ENCODE measurements at places on chromosomes 11 and 22.
A peak's percentile ranks its signal among the peaks of the same experiment; 100 is the strongest.

DNA sequence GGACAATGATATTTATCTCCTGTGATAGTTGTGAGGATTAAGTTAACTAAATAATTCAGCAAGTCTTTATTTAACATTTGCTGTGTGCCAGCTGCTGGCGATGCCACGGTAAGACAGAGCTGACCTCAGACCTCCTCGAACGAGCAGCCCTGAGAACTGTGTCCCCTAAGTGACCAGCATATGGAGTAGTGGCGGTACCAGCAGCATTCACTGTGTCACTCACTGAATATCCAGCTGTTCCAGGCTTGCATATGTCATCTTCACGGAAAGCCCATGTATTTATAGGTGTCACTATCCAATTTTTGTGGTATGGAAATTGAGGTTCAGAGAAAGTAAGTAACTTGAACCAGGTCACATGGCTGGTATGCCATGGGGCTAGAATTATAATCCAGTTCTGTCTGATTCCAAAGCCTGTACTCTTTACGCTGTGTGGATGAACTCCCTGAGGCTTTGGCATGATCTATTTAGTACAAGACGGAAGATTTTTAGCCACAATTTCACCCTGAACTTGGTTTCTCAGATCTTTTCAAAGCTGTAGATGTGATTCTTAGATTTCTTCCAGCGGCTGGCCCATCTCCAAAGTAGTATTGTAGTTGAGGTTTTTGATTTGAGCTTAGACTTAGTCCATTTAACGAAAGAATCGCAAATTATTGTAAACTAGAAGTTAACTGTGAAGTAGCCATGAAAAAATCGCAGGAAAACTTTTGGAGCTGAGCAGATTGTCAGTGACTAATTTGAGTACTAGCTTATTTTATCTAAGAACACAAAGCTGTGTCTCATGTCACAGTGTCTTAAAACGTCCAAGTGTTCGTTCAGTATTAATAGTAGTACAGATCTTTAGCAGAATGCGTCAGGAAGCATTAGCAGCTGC, 49.4 kb upstream of the MYO18B start:
- DNase-seq: no peak

- DNase-seq: no peak
Measured at GRCh38 chr22:40383905-40384304, 13.5 kb downstream of the SGSM3 start.

DNA sequence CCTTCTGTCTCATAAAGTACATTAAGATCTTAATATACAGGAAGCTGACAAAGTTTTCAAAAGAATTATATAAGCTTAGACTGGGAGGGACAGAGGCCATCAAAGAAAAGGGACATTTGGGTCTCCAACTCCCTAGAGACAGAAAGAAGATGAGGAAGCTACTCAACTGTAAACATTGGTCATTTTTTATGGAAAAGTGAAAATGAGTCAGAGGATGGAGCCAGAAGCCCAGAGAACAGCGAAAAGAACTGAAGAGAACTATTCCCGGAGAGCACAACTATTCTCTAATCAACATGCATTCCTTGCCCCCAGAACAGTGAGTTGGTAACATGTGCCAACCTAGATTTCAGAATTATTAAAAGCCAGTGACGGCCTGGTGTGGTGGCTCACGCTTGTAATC, 779.3 kb downstream of the DLG2 start:
- DNase-seq: no peak

GRCh38 chr22:22692707-22693530, 48.5 kb downstream of the GGTLC2 start:
- DNase-seq: peak; percentile 56

- no peak for DNase-seq
Measured at GRCh38 chr11:120191058-120191457, 19.8 kb upstream of the OAF start.

DNA sequence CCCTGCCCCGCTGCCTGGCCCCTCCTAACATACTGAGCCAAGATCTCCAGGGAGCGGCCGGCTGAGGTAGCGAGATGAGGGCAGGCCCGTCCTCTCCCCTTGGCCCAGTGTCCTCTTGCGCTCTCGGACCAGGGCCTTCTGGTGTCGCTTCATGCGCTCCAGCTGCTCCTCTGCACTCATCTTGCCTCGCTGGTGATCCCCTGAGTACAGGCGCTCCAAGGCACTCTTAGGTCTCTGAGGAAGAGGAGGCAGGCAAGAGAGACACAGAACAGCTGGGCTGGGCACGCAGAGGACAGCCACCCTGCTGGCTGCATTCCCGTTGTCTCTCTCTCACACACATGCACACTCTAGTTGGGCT, 50.6 kb downstream of the C11orf58 start:
- DNase-seq: no peak

- DNase-seq: no peak
Measured at GRCh38 chr11:82546661-82547557, 186.8 kb downstream of the FAM181B start.

DNA sequence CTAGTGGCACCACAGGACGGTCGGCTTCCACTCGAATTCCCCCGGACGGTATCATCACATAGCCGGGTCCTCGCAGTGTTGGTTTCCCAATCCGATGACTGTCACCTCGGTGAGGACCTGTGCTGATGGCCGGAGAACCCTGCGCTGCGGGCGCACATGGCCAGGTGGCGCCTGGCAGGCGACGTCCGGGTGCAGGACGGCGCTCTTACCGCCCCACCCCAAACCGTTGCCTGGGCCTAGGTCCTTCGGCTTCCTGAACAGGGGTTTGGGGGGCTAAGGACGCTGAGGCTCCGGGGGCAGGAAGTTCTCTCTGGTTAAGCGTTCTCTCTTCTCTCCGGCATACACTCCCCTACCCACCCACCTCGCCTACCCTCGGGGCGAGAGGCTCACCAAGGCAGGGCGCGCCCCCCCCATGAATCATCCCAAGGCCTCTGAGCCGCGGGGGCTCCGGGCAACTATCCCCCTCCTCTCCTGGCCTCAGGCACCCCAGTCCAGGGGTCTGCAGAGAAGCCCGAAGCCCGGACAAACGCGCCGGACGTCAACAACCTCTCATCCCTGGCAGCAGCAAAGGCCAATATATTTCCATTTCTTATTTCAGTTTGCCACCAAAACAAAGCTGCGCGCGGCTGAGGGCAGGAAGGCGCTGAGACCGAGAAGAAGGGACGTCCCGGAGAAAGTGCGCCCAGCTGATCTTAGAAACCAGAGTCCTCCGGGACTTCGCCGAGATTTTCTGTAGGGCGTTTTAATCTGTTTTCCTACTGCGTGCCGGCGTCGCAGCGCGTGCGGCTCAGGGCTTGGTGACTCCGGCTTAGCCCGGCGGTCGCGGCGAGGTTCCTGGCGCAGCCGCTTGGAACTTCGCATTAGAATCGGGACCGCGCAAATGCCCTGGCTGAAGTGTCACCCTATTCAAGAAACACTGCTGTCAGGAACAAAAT, 5.6 kb downstream of the ALX4 start:
- no peak for DNase-seq

GRCh38 chr11:13289081-13289480, 11.5 kb downstream of the BMAL1 start:
- DNase-seq: no peak

DNA sequence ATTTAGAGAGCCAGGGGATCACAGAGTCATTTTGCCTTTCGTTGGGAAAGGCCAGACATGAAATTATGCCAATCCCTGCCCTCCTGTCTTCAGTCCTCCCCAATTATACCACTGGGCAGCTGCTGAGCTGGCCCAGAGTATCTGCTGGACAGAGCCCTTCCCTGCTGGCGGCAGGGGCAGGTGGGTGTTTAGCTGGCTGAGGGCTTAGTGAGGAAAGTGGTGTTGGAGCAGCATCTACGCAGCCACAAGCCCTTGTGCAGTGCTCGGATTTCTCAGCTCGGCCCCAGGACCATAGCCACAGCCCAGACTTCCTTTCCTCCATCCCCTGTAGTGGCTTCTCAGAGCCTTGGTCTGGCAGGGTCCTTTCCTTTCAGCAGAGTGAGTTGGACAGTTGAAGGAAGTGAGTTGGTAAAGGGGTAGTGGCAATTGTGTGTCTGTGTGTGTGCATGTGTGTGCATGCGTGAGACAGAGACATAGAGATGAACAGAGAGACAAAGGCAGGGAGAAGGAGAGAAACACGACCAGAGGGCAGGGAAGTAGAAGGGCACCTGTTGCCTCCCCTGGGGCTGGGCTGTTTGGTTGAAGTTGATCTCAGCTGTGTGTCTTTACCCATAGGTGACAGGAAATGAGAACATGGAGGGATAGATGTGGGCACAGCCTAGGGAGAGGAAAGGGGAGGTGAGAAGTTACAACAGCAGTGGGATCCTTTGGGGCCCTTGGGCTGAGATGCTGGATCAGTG, 66.2 kb downstream of the GRIK4 start:
- DNase-seq: no peak

DNA sequence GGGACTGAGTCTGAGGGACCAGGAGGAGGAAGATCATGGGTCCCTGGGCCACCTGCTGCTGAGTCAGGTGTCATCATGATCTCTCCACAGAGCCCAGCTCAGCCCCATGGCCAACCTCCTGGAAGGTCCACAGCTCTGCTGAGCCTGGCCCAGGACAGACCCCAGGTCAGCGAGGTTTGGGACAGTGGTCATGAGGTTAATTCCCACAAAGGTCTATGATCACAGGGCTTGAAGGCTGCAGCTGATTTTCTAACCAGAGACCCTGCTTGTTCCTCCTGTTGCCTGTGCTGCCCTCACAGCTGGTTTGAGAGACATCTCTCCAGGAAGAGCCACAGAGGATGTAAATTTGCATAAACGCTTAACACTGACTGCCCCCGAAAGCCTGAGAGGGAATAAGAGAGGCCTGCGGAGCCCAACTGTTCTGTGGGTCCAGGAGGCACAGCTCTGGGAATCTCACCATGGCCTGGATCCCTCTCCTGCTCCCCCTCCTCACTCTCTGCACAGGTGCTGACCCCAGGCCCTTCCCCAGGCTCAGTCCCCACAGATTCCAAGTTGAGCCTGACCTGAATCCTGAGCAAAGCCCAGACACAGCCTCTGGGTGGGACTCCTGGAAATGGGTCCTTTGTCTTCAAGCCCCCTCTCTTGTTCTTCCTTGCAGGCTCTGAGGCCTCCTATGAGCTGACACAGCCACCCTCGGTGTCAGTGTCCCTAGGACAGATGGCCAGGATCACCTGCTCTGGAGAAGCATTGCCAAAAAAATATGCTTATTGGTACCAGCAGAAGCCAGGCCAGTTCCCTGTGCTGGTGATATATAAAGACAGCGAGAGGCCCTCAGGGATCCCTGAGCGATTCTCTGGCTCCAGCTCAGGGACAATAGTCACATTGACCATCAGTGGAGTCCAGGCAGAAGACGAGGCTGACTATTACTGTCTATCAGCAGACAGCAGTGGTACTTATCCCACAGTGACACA, 102.8 kb downstream of the GGTLC2 start:
- DNase-seq: peak; percentile 36

GRCh38 chr11:119436711-119437110, 13.7 kb upstream of the THY1 start:
- no peak for DNase-seq

DNA sequence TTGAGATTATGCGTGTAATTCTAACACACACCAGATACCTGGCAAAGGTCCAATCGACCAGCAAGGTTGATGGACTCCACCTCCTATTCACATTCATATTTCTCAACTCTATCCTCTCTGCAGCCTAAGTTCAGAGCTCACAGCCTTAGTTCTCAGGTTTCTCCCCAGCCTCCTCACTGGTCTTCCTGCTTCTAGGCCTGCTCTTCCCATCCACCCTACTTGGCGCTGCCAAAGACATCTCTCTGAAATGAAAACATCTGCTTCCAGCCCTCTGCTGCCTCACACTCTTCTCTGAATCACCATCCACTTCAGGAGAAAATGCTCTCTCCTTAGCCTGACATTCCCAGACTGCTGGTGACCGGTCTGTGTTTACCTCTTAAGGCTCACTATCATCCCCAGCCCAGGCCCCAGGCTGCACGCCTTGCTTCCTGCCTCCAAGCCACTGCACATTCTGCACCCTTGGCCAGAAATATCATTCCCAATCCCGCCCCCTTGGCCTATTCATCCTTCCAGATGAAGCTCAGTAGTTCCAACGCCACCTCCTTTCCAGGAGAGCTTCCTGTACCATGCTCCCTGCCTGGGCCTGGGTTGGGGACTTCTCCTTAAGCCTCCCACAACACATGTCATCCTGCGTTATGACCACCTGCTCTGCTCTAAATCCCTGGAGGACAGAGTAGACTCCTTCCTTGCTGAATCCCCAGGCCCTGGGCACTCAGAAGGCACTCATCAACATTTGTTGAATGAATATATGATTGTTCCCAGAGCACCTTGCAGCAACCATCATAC, 3.5 kb downstream of the ARRB1 start:
- DNase-seq: no peak

GRCh38 chr11:9821008-9821752, 157.3 kb downstream of the SWAP70 start:
- DNase-seq: no peak

DNA sequence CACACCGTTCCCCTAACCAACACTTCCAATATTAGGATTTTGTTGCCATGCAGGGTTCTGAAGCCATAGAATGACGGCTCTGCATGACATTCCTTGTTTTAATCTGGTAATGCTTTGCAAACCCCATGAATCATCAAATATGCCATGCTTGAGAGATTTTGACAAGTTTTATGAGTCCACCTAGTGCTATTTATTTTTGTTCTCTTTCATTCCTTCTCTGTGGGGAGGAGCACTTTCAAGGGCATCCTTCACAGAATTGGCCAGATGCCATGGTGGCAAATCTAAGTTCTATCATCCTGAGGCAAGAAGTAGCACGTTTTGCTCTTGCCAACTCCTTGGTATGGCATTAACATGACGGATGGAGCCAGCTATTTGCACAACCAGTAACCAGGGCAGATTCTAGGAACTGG, 268.4 kb downstream of the FAM76B start:
- no peak for DNase-seq

GRCh38 chr11:112279901-112280267, 19.2 kb upstream of the PLET1 start:
- DNase-seq: peak; percentile 80

DNA sequence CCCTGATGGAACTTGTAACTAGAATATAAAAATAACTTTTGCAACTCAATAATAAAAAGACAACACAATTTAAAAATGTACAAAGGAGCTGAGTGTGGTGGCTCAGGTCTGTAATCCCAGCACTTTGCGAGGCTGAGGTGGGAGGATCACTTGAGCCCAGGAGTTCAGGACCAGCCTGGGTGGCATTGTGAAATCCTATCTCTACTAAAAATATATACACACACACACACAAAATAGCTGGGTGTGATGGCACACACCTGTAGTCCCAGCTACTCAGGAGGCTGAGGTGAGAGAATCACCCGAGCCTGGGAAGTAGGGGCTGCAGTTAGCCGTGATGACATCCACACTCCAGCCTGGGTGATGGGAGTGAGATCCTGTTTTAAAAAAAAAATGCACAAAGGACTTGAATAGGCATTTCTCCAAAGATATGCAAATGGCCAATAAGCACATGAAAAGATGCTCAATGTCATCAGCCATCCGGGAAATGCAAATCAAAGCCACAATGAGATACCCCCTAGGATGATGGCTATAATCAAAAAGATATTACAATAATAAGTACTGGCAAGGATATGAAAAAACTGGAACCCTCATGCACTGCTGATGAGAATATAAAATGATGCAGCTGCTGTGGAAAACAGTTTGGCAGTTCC, 59.8 kb upstream of the SEPTIN5 start:
- DNase-seq: no peak

Measured in memory B cell (primary cell).